ENCODE measurements at places on chromosomes 2 and 18. TPM values are rescaled to one million over a fixed set of nuclear protein-coding genes. Genes with fewer than 3 reads are reported as not detected.

DNA sequence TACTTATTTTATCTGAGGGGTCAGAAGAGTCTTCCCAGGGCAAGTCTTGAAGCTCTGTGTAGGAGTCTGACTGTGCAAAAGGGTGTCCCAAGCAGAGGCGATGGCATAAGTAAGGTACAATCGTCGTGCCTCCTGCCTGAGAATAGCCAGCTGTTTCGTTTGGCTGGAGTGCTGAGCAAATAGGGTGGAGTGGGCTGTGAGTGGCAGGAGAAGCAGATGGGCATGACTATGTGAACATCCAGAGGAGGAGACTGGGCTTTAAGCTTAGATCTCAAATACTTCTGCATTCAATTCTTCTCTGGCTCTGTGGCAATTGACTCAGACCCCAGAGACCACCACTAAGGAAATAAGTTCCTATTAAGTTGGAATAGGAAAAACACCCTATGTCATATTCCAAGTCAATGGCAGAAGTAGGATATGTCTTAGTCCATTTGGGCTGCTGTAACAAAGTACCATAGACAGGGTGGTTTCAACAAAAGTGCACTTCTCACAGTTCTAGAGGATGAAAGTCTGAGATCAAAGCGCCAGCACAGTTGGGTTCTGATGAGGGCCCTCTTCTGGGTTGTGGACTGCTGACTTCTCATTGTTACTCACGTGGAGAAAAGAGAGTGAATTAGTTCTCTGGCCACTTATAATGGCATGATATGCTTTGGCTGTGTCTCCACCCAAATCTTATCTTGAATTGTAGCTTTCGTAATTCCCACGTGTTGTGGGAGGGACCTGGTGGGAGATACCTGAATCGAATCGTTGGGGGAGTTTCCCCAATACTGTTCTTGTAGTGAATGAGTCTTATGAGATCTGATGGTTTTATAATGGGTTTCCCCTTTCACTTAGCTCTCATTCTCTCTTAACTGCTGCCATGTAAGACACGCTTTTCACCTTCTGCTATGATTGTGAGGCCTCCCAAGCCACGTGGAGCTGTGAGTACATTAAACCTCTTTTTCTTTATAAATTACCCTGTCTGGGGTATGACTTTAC lies 120.2 kb downstream of the LPIN1 start:
- DNase-seq = no peak

GRCh38 chr2:106168657-106169056 lies 25.4 kb downstream of the UXS1 start:
- no peak for DNase-seq

- DNase-seq = no peak
Measured at GRCh38 chr2:155842103-155842502, 490.4 kb downstream of the NR4A2 start.

DNA sequence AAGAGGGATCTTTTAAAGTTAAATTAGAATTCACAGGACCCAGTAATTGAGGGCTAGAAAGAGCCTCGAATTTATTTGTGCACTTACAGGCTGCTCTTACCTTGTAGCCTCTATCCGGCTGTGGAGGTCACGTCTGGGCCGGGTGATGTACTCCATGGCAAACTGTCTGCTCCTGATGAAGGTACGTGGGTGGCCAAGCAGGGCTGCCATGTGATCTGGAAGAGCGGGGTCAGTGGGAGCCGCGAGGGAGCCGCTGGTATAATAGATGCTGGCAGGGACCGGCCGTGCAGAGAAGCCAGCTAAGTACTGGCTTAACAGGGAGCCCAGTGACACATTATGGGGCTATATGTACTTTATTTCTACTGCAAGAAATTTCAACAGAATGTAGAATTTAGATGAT lies 59.2 kb downstream of the ADI1 start:
- peak; percentile 48 for DNase-seq

DNA sequence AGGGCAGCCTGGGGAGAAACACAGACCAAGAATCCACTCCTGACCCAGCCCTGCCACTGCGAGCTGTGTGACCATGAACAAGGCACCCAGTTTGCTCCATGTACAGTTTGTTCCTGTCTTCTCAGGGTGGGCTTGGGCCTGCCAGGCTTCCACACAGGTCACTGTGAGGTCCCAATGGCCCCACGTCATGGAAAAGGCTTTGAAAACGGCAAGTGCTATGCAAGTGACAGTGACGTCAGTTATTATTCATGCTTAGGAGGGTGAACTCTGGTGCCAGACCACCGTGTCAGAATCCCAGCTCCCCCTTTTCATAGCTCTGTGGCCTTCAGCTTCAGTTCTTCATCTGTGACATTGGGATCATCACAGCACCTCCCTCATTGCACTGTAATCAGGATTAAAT lies 87.1 kb downstream of the TNS1 start:
- peak; percentile 41 for DNase-seq

DNA sequence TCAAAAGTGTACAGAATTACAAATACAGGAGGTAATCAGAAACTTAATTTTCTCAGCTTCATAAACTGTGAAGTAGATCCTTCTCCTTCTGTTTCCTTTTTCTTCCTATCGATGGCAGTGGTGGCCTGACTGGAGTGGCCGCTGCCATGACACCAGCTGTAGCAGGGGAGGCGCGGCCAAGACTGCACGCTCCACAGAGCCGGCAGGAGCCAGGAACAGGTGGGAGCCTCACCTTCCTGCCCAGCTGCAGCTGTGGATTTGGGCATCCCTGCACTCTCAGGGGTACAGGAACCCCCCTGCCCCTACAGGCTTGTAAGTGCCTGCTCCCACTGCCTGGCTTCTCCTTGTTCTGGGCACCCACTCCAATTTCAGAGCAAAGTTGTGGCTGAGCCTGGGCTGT lies 76.1 kb downstream of the EPB41L3 start:
- DNase-seq = no peak

Gene ALK
- 0.16 TPM for total RNA-seq
